Stimulated activated CD4-positive, alpha-beta T cell treated with anti-CD3 and anti-CD28 coated beads, Interleukin-4, amount 100 ng/mL, for 1 hour (primary cell): ENCODE measurements at places on chromosomes 6 and 20.
A peak's percentile ranks its signal among the peaks of the same experiment; 100 is the strongest.

DNA sequence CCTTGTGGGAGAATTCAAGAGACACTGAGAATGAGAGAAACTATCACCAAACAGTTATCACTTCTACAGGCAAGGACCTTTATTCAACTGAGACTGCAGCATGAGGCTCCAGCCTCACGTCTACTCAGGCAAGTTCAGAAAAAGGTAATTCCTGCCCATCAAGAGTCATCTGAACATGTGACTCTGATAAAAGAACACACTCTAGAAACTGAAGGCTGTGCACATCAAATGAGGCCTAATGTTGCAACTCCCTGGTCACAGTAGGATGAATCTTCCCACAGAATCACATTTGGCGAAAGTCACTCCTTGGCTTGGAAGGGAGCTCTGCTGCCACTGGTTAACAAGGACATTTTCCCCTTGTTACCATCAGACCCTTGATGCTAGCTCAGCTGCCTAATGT lies 71.2 kb upstream of the EMILIN3 start:
- no peak for DNase-seq

DNA sequence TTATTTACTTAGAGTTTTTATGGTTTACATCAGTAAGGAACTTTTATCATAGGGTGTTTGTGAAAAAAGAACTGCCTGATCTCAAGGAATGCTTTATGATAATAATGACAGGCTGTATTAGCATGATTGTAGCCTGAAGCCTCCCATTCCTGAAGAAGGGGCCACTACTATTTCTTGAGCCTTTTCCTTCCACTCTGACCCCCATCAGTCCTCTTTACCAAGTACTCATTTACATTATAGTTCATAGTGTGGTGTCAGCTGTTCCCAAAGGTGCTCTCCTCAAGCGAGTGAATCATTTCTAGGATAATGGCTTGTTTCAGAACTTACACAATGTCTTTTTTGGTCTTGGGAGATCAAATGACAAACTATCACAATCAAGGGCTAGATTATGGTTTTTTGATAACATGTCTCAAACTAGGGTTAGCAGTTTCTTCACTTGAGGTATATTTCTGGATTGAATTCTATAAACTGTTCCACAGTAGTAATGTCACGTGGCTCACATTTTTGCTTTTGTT lies 283.6 kb downstream of the CDKAL1 start:
- DNase-seq, result no peak

GRCh38 chr20:32470025-32470861 lies 112.1 kb downstream of the ASXL1 start:
- no peak for DNase-seq

DNA sequence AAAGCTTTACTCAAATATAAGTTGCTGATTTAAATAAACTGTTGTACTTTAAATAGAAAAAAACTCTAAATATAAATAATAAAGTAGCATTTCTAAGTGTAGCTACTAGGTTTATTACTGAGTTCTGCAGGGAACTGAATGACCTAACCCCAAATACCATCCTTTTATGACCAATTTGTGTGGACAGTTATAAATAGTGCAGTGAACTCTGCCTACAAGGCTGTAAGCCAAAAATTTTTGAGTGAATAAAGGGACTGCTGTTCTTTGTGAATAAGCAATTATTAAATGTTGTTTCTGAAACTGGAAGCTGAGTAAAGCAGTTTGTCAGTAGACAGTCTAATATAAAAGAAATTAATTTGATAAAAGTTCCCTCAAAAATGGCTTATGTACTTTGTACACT lies 90.8 kb upstream of the ELOVL5 start:
- DNase-seq, result no peak

DNA sequence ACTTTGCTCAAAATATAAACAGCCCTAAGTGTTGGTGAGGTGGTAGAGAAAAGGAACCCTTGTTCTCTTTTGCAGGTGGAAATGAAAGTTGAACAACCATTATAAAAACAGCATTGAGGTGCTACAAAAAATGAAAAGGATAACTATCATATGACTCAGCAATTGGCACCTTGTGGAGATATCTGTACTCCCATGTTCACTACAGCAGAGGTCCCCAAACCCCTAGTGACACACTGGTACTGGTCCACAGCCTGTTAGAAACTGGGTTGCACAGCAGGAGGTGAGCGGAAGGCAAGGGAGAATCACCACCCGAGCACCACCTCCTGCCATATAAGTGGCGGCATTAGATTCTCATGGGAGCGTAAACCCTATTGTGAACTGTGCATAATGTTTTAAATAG lies 267.4 kb upstream of the THEMIS start:
- no peak for DNase-seq

GRCh38 chr6:141988954-141989705 lies 143.6 kb upstream of the GJE1 start:
- DNase-seq, result peak; percentile 3

DNA sequence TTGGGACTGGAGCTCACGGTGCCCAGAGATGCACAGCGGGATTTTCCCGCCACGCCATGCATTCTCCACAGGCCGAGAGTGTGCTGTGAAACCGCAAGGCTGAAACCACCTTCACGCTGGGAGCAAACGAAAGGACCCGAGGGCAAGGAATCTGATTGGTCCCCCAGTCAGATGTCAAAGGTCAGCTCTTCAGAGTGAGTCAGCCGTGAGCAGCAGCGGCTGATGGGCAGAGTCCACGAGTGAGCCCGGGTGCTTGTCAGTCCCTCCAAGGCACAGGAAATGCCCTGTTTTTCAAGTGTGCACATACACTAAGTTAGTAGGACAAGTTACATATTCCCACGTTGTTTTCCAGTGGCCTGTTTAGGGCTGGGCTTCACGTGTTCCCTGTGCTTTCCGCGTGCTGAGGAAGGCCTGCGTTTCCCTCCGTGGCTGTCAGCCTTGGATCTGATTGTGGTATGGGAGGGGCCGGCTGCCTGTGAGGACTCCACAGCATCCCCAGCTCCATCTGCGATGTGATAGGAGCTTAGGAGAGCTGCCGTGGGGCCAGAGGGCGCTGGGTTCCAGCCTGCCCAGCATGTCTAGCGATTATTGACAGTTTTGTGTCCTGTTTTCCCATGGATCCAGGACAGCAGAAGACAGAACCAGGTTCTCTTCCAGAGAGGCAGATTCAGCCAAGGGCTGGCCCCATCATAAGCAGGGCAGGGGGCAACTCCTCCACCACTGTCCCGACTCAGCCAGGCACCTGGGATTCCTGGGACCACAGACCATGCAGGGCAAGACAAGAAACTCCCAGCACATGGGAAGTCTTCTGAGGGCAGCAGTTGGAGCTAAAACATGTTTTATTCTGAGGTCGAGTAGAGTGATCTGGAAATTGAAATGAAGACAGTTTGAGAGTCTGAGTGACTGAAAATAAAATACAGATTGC lies 38.2 kb upstream of the FRMD1 start:
- no peak for DNase-seq

GRCh38 chr20:50555662-50556061 lies 45.5 kb downstream of the PTPN1 start:
- no peak for DNase-seq

DNA sequence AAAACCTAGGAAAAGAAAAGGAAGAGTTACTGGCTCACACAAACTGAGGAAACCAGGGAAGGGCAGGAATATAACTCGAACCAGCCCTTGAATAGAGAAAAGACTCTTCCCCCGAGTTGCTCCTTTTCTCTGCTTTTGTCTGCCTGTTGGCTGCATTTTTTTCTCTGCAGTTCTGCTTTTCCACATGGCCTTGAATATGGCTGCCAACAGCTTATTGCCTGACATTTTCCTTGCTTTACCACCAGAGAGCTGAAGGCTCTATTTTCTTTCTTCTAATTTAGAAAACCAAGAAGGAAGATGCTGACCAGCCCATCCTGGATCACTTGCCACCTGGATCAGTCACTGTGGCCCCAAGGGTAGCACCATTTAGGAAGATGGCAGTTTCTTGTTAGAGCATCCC lies 164.8 kb upstream of the MAN1A1 start:
- no peak for DNase-seq

DNA sequence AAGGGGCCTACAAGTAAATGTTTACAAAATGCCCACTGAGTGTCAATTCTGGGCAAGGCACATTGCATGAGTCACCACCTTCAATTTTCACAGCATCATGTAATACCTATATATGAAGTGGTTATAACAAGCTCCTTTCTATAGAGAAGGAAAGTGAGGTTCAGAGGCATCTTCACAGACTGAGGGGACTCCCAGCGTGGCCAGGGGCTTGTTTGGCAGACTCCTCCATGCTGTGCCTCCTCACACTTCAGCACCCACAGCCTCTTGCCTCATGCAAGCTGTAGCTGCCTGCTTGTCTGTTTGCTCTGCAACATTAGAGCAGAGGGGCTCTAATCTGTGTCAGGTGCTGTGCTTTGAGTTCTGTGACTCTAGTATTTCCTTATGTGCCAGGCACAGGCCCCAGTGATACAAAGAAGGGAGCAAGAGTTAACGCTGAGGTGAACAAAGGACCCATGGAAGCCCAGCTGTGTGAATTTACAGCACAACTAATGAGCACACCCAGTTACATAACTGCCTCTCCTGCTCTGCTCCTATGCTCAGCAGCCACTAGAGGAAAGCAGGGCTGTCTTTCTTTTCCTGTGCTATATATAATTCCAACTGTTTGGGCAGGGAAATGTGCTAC lies 72.3 kb downstream of the ZHX3 start:
- DNase-seq, result no peak

DNA sequence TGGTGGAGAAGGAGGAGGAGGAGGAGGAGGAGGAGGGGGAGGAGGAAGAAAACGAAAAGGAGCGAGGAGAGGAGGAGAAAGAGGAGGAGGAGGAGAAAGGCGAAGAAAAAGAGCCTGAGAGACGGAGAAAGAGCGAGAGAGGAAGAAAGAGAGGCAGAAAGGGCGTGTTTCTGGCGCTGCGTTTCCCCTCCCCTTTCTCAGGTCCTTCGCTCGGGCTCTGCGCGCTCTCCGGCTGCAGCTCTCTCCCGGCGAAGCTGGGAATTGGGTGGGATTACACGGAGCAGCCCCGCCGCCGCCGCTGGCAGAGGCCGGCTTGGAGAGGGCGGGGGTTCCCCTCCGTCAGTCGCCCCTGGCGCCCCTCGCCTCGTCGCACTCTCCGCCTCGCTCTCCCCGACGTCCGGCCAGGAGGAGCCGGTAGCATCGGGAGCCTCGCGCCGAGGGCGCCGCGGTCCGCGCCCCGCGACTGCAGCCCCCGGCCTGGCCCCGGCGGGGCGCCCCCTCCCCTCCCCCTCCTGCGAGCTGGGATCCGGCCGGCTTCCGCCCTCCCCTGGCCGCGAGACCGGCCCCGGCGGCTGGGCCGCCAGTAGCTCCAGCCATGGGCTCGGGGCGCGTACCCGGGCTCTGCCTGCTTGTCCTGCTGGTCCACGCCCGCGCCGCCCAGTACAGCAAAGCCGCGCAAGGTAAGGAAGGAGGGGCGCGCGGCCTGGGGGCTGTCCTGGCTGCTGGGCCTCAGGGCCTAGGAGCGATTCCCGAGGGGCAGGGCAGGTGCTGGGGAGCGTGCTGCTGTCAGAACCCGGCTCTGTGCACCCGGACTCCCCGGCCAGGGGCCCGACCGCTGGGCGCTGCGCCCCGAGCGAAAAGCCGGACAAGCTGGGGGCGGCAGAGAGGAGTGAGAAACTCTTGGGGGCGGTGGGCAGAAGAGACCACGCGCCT lies at the start of gene SCUBE3:
TSS of gene SCUBE3 (plus strand) at position 133 of the 933 bp plus-strand sequence. CDS start at position 596, 463 bp downstream.
- DNase-seq, result peak; percentile 14
